Midbrain (tissue), 1 donor: ENCODE measurements at places on chromosomes 1 and 21.

DNA sequence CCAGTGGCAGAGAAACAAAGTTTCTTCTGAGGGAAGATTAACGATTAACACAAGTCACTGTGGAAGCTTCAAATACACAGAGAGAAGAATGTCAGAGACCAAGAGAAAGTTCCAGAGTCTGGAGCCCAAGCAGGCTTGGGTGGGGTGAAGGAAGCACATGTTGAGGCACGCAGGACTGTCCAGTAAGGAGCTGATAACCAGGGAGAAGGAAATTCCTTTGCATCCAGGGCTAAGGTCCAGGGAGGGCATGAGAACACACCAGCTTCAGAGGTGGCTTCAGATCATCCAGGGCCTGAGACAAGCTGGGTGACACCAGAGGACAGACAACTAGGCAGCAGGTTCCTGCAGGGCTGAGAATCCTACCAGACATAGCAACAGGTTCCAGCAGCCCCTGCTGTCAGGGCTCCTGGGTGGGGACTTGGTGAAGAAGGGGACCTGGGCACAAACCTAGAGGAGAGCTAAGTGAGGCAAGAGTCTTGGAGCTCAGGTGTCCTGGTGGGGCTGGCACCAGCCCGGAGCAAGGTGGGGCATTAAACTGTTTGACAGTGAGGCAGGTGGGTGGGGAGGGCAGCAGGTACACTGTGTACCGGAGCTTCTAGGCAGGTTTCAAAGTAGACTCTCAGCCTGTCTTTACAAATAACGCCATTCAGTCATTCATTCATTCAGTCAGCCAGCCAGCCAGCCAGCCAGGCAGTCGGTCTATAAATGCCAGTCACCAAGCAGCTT lies 2.6 kb upstream of the SPRR1A start:
- DNase-seq: no peak

GRCh38 chr1:226702957-226703831 lies 35.9 kb downstream of the ITPKB start:
- peak; percentile 80 for DNase-seq

- DNase-seq: no peak
Measured at GRCh38 chr1:175269151-175269550, 76.6 kb upstream of the KIAA0040 start.

DNA sequence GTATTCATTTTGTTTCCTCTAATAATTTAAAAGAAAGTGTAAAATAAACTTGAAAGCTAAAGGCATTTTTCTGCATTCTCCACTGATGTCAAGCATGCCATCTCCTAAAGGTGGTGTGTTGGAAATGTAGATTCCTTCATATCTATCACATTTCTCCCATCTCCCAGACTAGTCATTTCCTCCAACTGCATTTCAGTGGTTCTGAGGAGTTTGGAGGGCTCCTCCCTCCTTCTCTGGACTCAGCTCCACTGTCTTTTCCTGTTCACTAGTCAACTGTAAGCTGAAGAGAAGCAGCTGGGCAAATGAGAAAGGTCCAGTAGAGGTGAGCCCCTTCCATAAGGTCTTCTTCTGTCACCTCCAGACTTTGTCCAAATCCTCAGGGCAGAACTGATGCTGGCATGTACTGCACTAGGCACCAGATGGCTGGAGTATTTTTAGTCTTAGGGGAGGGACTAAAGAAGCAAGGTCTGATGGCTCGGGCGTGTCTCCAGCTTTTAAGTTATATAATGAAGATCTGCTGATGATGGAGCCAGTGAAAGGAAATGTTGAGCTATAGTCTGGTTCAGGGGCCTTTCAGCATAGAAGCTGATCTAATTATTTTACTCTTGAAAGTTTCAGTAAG lies 186.1 kb downstream of the NTNG1 start:
- DNase-seq: no peak

DNA sequence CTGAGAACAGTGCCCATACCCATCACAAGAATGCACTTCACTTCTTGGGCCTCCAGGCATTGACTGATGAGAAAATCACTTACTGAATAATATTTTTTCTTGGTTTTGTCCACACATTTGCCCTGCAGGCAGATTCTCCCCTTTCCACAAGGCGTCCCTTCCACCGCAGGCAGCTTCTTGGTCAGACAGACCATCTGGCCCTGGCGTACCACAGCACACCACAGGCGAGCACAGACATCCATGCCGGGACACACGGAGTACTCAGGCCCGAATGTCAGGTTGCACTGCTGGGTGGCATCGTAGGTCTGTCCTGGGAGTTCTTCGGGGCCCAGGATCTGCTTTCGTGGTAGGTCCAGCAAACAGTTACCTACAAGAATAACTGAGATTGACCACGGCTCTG lies 32.5 kb downstream of the ADAMTS5 start:
- DNase-seq: no peak

- peak; percentile 49 for DNase-seq
Measured at GRCh38 chr1:61273167-61273705, 190.9 kb downstream of the NFIA start.

- DNase-seq: no peak
Measured at GRCh38 chr21:44589586-44590305, 2.6 kb downstream of the KRTAP10-6 start.

DNA sequence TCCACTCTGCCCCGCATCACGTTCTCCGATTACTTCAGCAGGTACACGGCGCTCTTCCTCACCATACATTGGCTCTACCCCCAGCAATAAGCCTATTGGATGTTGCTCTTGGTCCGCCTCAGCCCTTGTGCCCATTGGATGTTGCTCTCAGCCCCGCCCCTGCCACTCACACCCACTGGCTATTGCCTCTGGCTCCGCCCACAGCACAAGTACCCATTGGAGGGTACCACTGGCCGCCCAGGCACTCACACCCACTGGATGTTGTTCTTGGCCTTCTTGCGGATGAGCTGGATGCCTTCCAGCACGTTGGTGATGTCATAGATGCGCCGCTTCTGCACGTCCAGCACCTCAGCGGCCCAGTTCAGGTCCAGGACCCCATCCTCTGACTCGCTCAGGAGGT lies 9.4 kb downstream of the E2F2 start:
- DNase-seq: no peak

GRCh38 chr1:248730507-248731335 lies 24.8 kb downstream of the LYPD8 start:
- no peak for DNase-seq

- no peak for DNase-seq
Measured at GRCh38 chr1:209103092-209103491, 480.4 kb upstream of the CAMK1G start.

DNA sequence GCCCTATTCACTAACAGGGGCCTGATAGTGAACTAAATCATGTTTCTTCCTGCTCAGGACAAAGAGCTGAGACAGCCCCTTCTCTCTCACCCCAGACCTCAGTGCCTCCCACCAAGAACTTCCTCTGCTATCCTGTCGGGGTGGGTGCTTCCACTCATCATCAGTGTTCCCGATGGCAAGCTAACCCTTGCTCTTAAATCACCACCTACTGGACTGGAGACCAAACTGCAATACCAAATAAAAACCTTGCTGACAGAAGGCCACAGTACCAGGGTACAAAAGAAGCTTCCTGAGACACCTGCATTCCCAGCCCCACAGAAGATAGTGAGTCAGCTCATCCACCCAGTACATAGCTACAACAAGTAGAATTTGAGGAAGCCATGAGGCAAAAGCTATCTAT lies 799.5 kb downstream of the LTN1 start:
- DNase-seq: no peak

- DNase-seq: no peak
Measured at GRCh38 chr1:204463125-204464060, 31.2 kb downstream of the PIK3C2B start.

- no peak for DNase-seq
Measured at GRCh38 chr1:33260439-33260838, 4.1 kb downstream of the ZNF362 start.

- DNase-seq: peak; percentile 29
Measured at GRCh38 chr21:39016740-39017315, 166.4 kb downstream of the PSMG1 start.

- DNase-seq: no peak
Measured at GRCh38 chr21:41725421-41726031, 41.3 kb downstream of the RIPK4 start.

GRCh38 chr21:42164818-42165217 lies 54.1 kb upstream of the ABCG1 start:
- DNase-seq: no peak

DNA sequence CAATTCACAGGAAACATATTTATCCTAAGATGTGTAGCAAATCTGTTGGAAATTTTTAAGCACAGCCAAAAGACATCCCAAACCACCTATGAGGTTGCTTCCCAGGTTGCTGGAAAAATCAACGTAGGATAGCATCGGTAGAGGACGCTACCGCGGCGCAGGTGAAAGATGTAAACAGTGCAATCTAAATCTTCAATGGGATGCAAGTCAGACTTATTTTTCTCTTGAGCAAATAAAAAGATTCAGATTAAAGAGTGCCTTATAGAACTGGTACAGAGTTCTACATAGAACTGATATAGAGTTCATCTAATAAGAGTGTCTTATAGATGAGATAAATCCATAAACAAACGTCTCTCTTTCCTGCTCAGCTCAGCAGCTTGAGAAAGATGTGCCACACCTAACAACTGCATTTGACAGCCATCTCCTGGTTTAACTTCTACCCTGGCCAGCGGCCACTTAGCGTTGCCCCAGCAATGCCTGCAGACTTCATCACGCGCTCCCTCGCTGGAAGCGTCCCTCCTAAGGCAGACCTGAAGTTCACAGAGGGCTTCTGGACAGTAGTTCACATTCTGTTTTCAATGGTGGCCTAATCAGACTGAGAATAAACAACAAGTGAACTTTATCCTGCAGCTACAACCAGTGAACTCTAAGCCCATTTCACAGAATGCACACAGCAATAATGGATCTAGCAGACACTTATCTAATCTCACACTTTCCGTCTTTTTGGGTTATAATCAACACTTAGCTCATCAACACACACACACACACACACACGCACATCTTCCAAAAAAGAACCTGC lies 164.5 kb downstream of the TOMM20 start:
- DNase-seq: no peak

DNA sequence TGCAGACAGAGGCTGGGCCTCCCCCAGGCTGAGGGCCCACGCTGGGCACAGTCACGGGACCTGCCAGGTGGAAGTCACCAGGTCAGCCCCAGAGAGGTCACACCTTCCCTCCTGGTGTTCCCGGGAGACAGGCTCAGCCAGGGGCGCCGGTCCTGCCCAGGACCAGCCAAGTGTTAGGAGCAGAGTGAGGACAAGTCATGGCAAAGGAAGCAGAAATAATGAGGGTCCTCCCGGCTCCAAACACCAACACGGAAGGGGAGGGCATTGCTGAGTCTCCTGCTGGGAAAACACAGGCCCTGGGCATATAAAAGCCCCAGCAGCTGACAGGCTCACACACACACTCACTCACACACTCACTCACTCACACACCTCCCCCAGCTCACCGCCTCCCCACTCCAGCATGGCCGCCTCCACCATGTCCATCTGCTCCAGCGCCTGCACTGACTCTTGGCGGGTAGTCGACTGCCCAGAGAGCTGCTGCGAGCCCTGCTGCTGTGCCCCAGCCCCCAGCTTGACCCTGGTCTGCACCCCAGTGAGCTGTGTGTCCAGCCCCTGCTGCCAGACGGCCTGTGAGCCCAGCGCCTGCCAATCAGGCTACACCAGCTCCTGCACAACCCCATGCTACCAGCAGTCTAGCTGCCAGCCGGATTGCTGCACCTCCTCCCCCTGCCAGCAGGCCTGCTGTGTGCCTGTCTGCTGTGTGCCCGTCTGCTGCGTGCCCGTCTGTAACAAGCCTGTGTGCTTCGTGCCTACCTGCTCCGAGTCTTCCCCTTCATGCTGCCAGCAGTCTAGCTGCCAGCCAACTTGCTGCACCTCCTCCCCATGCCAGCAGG lies at the start of gene KRTAP10-10:
TSS of gene KRTAP10-10 (plus strand) at position 339 of the 833 bp plus-strand sequence. CDS start at position 401, 62 bp downstream.
- DNase-seq: no peak

GRCh38 chr1:193703655-193704054 lies 517.2 kb upstream of the B3GALT2 start:
- DNase-seq: no peak

GRCh38 chr21:16324630-16325029 lies 594.8 kb downstream of the USP25 start:
- no peak for DNase-seq

- no peak for DNase-seq
Measured at GRCh38 chr1:1901641-1902294, 10.9 kb upstream of the GNB1 start.

DNA sequence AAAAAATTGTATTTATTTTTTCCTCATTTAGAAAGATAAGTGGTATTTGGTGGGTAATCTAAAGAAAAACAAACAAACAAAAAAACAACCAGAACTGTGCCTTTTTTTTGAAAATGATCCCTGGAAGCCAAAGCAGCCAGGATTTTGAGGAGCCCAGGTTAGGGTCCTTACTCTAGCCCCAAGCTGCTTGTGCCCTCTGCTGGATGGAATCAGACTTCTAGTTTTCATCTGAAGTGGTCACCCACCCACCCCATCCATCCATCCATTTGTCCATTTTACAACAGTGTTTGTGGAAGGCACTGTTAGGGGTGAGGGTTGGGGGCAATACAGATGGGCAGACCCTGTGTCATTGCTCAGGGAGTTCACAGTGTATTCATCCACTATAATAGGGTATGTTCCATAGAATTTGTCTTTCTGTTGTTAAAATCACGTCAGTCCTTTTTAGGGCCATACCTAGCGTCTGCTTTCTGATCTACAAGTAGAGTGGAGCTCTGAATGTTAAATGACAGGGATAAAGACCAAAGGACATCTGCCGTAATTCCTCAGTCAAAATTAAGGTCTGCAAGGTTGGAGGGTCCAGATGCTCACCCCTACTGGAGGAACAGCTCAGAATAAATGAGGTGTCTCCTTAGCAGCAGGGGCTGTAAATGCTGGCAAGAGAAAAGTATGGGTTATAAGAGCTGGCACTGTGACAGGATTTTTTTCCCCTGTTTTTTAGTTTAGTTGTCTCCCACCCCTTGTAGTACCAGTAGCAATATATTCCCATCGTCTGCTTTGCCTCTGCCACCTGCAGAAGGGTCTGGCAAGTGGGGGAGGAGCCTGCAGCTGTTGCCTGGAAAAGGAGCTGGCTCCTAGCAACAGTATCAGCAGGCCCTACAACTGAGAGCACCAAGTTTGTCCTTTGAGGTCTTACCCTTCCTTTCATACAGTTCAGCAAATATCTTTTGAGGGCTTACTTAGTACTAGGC lies 3.2 kb downstream of the LRRC42 start:
- DNase-seq: peak; percentile 7

DNA sequence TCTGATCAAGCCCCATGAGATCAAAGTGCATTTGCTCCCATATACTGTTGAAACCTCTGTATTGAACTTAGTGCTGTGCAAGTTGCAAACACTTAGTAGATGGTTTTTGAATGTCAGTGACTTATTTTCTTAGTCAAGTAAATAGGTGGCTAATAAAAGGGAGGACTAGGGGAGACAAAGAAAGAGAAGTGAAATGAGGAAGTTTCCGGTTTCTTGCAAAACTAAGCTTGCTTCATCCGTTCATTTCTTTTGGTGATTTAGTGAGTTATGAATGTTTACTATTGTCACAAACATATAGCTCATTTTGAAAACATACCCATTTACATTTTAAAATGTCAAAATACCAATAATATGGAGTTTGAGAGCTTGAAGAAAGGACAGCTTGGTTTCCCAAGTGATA lies 23.0 kb downstream of the ADAMTS5 start:
- no peak for DNase-seq

DNA sequence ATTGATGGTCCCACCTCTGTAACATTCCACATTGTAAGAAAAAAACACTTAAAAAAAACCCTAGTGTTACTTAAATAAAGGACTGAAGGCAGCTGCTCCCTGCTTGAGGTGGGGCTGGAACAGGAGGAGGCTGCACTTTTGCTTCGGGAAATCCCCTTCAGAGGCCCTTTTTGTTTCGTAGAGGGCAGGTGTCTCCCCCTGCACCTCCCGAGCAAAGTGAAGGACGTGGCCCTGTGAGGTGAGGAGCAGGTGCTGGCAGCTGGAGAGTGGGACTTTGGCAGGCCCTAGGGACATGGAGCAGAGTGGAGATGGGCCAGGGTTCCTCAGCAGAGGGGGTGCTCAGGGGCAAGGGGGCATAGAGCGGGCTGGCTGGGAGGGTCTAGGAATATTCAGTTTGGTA lies 33.4 kb upstream of the WNT4 start:
- no peak for DNase-seq
